ENCODE measurements at places on chromosomes 16 and 17.

DNA sequence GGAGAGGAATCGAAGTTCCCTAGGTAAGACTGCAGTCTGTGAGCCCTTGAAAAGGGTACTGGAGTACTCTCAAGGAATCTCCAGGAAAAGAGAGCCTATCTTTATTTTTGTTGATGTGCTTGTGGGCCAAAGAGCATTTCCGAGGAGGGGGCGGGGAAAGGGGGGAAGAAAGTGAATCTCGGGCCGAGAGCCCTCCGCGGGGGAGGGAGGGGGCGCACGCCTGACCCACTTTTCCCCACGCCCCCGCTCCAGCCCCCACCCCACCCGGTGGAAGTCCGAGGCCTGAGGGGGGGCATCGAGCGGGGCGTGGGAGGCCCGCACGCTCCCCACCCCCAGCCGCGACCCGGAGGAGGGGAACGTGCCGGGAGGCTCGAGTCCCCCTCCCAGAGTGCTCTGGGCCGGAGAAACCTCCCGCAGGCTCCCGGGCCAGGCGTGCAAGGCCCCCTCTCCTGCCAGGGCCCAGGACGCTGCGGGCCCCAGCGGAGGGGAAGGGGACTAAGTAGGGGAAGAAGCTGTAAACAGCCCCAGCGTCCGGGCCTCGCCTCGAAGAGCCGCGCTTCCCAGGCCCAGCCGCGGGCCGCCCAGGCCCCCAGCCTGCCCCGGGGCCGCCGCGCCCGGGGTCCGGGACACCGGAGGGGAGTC is 444 bp downstream of the HELZ start:
- no peak for DNase-seq

GRCh38 chr17:27368151-27368795 is 74.4 kb downstream of the WSB1 start:
- DNase-seq: no peak

GRCh38 chr16:23504076-23504452 is 6.2 kb downstream of the GGA2 start:
- no peak for DNase-seq

GRCh38 chr17:40727447-40728231 is 24.1 kb upstream of the KRT24 start:
- DNase-seq: peak; percentile 48

DNA sequence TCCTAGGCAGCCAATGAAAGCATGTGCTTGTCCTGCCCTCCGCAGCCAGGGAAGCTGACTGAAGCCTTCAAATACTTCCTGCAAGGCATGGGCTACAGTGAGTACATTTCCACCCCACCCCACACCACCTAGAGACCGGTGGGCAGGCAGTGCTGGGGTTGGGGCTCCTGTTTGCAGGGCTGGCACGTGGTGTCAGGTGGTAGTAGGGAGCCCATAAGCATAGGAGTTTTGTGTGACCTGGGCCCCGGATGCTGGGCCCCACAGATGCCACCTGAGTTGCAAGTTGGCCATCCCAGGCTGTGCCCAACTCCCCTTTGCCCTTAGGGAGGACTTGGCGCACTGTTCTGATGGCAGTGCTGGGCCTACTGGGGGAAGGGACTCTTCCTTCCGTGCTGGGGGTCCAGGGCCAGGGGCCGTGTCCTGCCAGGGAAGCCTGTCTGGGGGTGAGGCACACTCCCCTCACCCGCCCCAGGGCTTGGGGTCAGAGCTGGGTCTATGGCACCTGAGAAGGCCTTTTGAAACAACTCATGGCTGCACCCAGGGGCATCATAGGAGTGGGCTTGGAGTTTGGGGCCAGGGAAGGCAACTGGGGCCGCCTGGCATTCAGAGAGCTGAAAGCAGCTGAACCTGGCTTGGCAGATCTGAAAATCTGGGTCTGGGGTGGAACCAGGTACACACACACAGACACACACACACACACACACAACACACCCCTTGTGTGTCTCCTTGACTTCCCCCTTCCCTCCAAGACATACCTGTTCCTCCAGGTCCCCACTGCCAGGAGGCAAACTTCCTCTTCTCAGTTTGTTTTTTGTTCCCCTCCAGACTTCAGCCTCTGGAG is 5.8 kb upstream of the SETD6 start:
- no peak for DNase-seq

DNA sequence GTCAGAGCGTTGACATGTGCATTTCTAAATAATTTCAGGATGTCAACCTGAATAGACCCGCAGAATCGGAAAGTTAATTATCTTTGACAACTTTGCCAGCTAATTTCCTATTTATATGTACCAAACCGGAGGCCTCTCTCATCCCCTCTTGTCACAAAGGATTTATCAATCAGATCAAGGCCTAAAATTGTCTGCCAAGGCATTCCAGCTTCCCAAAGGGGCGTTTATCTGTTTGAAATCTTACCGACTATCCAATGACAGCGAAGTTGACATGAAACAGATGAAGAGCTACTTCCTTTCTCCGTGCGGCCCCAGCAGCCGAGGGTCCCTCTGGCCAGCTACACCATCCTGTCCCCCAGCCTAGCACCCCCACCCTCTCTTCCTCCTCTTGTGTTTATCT is 223.7 kb upstream of the DYNLRB2 start:
- no peak for DNase-seq

DNA sequence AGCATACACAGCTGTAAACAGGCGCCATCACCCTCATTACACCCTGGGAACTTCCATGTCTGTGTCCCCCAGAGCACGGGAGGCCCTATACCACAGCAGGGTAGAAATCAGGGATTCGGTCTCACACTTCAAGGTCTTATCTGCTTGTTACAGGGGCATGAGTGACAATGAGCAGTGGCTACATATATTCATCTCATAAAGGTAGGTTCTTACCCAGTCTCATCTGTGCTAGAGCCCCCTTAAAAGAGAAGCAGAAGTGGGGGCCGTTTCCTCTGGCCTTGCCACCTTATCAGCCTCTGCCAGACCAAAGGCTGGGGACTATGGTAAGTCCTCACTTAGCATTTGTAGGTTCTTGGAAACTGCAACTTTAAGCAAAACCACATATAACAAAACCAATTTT is 46.5 kb downstream of the IRX5 start:
- DNase-seq: no peak

GRCh38 chr16:69867784-69868560 is 83.2 kb upstream of the CLEC18A start:
- no peak for DNase-seq

- DNase-seq: no peak
Measured at GRCh38 chr17:43380307-43380706, 18.5 kb upstream of the ARL4D start.

DNA sequence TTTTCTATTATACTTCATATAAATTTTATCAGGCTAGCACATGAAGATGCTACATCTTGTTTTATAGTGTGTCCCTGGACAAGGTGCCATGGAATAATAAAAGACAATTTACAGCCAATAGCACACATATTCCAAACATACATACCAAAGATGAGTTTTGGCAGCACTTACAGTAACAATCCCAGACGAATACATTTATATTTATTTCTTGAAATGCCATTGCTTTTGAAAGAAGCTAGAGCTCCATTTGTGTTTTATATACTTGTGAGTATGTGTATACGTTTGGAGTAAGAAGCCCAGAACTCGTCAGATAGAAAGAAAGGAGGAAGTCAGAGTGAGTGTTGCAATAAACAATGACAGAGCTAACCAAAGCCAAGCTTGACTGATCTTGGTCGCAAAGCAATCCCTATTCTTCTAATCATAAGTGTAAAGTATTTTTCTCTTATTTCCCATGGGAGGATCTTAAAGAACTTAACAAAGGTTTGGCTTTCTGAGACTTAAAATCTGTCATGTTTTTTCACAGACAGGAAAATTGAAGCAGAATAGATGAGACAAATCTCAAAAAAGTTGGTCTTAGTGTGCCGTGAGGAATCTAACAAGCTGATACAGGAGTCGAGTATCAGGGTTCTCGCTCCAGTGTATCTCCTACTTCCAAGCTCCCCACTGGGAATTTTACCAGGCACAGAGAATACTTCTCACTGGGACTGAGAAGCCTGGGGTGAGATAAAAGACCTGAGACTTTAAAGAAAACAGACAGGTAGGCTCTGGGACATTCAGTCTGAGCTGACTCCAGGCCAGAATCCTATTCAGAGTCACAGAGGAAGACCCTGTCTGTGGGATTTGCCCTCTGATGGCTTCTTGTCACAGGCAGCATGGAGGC is 175.4 kb downstream of the AATF start:
- DNase-seq: no peak

DNA sequence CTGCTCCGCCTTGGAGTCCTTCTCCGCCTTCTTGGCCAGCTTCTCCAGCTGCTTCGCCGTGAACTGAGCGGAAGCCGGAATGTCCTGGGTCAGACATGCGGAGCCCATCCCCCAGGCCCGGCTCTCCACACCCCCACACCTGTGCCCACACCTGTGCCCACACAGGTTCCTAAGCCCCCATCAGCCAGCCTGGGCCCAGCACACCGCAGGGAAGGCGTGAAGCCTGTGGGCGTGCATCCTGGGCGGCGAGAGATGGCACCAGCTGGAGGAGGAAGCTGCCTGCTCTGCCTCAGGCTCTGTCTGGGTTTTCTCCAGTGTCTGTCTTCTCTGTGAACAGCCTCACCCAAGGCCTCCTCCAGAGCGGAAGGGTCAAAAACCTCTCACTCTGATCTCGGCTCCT is 5.9 kb downstream of the CHMP1A start:
- DNase-seq: no peak

DNA sequence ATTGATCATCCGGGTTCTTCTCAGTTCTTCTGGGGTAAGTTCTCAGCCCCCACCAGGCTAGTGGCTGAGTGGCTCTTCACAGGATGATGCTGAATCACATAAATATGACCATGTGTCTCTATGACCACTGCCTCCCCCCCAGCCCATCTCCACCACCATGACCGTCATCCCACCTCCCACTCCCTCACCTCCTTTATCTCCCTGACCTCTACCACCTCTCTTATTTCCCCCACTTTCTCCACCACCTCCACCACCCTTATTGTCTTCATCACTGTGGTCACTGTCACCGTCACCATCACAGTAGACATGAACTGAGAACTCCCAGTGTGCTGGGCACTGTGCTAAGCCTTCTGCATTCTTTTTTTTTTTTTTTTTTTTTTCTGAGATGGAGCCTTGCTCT is 32.5 kb downstream of the RGS9 start:
- no peak for DNase-seq

DNA sequence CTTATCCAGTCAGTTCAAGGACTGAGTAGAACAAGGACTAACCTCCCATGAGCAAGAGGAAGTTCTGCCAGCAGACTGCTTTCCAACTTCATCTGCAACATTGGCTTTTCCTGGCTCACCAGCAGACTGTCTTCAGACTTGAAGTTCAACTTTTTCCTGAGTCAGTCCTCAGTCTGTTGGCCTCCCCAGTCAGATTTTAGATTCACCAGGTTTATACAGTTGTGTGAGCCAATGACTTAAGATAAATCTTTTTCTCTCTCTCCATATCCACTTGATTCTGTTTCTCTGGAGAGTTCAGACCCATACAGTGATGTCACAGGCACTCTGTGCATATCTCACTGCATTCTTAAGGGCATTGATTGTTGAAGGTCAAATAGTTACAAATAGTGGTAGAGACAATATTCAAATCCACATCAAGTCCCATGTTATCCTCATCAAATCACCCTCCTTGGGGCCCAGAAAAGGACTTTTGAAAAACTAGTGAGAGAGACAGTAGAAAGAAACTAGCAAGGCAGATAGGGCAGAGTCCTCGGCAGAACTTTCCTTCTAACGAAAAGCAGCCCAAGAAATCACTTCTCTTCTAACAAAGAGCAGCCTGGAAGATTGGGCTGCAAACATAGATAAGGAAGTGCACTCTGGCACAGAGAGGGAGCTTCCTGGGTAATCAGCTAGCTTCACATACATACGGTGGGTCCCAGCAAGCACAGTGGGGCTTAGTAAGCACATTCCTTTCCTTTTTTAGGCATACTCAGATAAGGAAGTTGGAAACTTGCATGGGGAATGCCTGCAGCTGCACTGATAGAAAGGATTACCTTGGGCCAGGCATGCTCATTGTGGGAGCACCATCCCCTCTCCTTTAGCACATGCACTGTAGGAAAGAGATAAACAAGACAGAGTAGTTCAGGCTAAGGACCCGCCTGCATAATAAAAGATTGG is 132.3 kb upstream of the FAM20A start:
- DNase-seq: no peak

- no peak for DNase-seq
Measured at GRCh38 chr16:64773184-64773583, 348.7 kb downstream of the CDH11 start.

GRCh38 chr16:54447576-54448440 is 161.2 kb upstream of the IRX3 start:
- no peak for DNase-seq

DNA sequence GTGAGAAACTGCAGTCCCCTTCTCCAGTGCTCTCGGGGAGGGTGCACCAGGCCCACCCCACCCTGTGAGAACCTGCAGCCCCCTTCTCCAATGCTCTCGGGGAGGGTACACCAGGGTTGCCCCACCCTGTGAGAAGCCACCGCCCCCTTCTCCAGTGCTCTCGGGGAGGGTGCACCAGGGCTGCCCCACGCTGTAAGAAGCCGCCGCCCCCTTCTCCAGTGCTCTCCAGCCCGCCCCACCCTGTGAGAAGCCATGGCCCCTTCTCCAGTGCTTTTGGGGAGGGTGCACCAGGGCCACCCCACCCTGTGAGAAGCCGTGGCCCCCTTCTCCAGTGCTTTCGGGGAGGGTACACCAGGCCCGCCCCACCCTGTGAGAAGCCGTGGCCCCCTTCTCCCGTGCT is 12.1 kb downstream of the SPATA33 start:
- DNase-seq: no peak

DNA sequence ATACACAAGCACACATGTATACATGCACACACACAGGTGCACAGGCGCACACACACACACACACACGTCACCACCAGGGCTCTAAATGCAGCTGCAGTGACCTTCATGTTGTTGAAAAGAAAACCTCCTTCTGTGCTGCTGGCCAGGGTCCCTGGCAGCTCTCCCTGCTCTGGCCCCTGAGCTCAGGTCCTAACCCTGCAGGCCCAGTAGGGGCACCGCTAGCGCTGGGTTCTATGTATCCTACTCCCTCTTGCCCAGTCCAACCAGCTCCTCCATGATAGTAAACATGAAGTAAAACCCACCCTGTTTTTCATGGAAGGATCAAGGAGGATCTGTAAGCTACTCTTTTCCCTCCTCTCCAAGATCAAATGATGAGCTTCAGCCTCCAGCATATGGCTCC is 172.8 kb downstream of the RBFOX3 start:
- DNase-seq: no peak

GRCh38 chr16:72243621-72244020 is 71.7 kb upstream of the PMFBP1 start:
- no peak for DNase-seq

DNA sequence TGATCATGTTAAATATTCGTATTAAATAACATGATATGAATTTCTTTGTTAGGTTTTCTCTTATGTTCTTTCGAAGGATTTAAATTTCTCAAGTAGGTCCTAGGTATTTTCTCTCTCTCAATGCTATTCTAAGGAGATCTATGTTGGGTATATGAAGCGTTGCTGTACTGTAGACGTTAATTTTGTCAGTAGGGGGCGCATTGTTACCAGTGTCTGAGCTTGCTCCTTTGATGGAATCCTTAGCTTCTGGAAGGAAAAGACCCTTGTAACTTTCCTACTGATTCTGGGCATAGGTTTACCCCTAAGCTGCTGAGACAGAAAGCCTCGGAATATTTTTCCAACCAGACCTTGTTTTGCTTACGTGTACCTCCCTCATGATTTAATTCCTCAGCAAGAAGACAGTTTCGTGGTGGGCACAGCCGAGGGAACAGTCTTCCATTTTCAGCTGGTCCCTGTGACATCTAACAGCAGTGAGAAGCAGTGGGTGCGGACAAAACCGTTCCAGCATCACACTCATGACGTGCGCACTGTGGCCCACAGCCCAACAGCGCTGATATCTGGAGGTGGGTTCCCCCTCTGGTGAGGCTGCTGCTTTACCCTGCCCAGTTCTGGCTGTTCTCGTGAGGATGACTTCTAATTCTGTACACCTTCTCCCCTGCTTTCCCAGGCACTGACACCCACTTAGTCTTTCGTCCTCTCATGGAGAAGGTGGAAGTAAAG is 17.9 kb downstream of the UTP4 start:
- DNase-seq: no peak

All from GM06990 (cell line).